8988T (cell line): ENCODE measurements at places on chromosomes 12 and 14.

GRCh38 chr12:49838973-49839633 is 3.8 kb downstream of the BCDIN3D start:
- no peak for DNase-seq

GRCh38 chr12:32902287-32902997 is 5.9 kb upstream of the PKP2 start:
- DNase-seq: no peak

GRCh38 chr14:49893309-49894213 is 679 bp downstream of the ARF6 start:
- DNase-seq: peak; percentile 53

DNA sequence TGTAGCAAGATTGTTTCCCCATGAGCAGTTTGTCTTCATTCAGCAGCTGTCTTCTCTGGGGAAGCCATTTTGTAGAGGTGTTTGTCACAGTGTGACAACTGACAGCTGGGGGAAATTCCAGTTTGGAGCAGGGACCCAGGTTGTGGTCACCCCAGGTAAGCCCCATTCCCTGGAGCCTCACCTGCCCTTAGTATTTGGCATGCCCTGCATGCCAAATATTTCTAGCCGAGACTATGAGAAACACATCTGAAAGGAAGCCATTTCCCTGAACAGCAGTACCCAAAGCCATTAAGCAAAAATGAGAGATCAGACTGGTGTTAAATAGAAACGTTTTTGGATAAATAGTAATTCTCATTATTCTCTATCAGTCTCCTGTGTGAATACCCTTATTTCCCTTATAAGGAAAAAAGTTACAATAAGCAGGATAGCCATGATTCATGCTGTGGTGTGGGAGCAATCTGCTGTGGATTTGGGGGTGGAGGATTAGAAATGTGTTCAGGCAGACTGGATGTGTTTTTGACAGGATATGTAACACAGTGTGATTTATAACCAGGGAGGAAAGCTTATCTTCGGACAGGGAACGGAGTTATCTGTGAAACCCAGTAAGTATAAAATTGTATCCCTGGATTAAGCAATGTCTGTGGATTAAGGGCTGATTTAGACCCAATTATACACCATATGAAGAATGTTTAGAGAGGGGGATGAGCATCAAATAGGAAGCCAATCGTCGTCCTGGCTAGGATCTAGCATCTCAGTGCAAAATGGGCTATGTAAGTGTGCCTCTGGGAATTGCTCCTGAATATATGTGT is 68.9 kb downstream of the DAD1 start:
- no peak for DNase-seq

DNA sequence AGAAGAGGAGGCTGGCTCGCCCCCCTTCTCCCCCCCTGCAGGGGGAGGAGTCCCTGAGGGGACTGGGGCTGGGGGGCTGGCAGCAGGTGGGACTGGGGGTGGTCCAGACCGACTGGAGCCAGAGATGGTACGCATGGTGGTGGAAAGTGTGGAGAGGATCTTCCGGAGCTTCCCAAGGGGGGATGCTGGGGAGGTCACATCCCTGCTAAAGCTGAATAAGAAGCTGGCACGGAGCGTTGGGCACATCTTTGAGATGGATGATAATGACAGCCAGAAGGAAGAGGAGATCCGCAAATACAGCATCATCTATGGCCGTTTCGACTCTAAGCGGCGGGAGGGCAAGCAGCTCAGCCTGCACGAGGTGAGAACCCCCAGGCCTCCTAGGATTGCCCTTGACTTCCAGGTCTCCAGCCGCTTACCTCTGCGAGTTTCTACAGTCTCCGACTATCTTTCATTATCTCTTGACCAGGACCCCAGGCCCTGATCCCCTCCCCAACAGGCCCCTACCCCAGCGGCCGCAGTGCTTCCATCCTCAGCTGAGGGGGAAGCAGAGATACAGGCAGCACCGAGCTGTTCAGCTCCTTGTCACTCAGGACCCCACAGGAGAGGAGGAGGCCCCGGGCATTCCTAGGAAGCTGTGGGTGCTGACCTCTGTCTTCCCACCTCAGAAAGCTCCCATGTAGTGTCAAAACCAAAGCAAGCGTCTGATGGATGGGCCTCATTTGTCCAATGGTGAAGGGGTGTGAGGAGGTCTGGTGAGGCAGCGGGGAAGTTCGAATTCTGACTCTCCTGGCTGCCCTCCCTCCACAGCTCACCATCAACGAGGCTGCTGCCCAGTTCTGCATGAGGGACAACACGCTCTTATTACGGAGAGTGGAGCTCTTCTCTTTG is 3.0 kb downstream of the NAB2 start:
- DNase-seq: no peak

GRCh38 chr12:89156340-89156739 is 196.0 kb downstream of the DUSP6 start:
- DNase-seq: no peak

GRCh38 chr12:76158518-76159321 is 74.2 kb upstream of the NAP1L1 start:
- DNase-seq: peak; percentile 30

DNA sequence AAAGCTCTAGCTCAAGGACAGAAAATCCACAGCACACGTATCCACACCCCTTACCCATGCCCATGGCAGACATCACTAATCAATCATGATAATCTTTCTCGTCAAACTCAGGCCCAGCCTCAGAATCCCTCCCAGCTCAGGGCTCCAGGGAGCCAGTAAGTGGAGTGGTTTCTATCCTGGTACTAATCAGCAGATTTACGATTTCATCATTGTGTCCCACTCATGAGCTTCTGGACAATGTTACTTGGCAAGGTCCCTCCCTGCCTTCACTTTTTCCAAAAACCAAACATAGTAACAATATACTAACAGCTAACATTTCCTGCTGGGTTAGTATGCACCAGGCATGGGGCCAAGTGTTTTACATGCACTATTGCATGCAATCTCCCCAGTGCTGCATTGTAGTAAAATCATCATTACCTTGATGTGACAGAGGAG is 45.8 kb upstream of the NCOR2 start:
- DNase-seq: no peak

DNA sequence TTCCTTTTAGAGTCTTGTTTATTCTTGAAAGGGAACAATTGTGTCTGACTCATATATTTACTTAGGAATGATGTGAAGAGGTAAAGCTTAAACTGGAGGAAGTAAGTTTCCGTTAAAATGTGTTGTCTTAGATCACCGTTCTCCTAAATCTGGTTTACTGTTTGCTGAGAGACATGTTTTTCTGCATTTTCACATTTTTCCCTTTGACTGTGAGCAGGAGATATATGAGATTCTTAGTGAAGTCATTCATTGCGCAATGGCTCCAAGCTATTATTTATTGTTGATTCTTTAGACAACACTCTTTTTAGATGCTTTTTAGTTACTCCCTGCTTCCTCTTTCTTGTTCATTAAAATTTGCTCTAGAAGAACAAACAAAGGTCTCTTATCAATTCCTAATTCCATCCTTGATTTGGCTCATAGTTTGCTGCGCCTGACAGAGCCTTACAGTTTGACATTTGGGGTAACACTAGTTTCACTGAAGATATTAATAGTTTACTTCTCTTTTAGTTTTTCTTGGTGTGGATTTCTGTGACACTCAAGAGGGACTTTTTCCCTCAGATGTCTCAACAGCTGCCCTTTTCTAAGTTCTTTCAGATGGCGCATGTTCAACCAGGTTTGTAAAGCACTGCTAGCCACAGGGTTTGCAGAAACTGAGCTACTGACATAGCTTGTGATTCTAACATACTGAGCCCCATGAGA is 11.4 kb downstream of the CLECL1 start:
- DNase-seq: no peak

DNA sequence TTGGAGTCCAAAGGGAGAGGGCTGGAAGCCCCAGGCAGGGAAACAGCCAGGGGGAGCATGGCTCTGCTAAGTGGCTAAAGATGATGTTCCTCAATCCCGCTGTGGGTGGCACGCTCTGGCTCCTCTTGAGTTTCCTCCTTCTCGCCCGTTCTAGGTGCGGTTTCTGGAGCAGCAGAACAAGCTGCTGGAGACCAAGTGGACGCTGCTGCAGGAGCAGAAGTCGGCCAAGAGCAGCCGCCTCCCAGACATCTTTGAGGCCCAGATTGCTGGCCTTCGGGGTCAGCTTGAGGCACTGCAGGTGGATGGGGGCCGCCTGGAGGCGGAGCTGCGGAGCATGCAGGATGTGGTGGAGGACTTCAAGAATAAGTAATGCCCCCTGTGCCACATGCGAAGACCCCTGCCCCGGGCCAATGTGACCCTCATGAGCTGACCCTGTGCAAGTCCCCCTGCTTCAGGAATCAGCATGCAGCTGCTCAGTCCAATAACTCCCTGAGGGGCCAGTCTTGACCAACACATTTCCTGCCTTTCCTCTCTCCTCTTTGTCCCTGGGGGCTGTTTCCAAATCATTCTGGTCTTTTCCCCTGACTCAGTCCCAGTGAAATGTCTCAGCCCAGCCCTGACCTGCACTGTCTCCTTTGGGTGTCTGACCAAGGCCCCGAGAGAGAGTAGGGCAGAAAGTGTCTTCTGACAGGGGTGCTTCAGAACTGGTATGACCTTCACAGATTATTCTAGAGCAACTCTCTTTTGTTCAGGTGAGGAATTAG is 2.1 kb downstream of the KRT7 start:
- peak; percentile 23 for DNase-seq

DNA sequence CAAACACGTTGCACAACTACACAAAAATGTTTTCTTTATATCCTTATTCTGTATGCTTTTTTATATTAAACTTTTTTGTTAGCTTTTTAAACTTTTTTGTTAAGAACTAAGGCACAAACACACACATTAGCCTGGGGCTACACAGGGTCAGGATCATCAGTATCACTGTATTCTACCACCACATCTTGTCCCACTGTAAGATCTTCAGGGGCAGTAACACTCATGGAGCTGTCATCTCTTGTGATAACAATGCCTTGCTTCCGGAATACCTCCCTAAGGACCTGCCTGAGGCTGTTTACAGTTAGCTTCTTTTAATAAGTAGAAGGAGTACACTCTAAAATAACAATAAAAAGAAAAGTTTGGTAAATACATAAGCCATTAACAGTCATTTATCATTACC is 42.2 kb downstream of the PLEKHA5 start:
- no peak for DNase-seq

DNA sequence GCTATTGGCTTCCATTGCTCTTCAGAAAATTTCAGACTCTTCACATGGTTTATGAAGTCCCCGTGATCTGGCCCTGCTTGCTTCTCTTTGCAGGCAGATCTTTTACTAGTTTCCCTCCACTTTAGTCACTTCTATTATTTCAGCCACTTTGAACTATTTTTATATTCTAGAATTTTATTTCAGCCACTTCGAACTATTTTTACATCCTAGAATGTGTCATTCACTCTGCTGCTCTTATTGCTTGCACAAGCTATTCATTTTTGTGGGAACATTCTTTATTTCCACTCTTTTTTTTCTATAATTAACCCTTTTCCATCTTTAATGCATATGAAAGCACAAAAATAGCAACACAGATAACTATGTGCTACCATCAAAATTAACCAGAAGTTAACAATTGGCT is 24.5 kb downstream of the TSHR start:
- no peak for DNase-seq

DNA sequence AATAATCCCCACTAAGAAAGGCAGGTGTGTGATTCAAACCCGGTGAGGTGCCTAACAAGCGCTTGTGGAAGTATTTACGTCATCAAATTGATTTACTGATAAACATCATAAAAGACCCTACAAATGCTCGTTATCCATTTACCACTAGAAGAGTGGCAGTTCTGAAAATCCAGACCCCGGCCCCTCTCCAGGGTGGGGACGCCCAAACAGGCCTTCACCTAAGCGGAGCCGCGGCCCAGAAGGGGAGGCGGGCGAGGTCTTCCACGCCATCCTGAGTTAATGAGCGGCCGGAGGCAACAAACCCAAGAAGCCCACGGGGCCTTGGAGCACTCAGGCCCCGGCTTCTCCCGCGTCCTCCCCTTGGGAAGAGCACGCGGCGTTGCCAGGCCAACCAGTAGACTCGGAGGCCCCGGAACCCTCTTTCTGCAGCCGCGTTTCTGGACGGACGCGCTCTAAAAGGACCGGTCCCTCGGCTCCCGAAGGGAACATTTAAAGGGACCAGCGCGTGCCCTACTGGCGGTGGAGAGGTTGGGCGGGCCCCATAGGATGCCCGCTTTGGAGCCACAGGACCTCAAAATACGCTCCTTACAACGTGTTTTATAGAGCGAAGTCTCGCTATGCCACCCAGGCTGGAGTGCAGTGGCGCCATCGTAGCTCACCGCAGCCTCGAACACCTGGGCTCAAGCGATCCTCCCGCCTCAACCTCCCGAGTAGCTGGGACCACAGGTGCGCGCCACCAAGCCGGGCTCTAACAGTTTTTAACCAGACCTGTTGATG is 3.5 kb downstream of the PTPN21 start:
- DNase-seq: peak; percentile 70

DNA sequence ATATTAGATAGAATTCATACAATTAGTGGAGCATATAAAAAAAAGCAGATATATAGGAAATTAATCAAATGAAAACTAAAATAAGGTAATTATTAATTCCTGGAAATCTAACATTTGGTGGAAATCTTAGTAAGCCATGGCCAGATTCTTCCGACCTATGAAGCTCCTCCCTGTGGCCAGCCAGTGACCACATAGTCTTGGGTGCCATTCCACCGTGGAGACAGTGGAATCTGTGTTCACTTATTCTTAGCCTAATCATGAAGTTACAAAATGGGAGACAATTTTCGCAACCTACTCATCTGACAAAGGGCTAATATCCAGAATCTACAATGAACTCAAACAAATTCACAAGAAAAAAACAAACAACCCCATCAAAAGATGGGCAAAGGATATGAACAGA is 241.9 kb upstream of the FLRT2 start:
- DNase-seq: no peak
